ENCODE measurements at places on chromosomes 2 and 18.

- no peak for ATAC-seq
Observed at GRCh38 chr2:237510502-237511217, 23.6 kb downstream of the MLPH start.

- no peak for ATAC-seq
Observed at GRCh38 chr18:13502585-13502984, 223.8 kb downstream of the FAM210A start.

- ATAC-seq, result no peak
Observed at GRCh38 chr2:11387100-11387390, 42.6 kb upstream of the ROCK2 start.

- ATAC-seq, result no peak
Observed at GRCh38 chr18:62616331-62616805, 93.5 kb downstream of the ZCCHC2 start.
